ENCODE measurements at places on chromosomes 7 and 10.

DNA sequence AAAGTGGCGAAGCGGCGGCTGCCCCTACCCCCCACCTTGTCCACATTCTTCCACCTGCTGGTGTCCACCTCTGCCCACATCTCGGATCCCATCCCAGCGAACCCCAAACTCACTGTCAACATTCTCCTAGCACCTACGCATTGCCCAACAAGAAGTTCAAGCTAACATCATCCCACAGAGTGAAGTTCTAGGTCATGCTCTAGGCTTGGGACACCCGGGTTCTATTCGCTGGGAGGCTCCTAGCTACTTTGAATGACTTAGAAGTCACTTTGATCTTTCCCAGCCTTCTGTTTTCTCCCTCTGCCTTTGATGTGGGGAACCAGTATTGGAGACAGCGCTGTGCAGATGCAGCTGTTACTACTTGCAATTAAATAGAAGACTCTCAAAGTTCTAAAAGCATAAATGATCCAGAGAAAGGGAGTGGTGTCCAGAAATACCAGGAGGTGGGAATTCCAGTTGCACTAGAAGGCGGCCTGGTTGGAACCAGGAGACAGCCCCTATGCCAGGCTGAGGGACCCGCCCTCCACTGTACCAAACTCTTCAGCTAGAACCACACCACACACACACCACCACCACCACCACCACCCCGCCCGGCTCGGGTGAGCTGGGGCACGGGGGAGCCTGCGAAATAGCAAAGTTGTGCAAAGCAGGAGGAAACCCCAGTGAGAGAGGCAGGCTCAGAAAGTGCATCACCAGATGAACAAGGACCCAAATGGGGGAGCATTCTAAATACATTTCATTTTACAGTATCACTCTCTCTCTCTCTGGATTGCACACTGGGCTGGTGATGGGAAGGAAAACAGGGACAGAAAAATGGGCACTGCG is 5.5 kb upstream of the VGF start:
- no peak for DNase-seq

- no peak for DNase-seq
Observed at GRCh38 chr10:120513307-120513796, 56.3 kb downstream of the PLPP4 start.

GRCh38 chr10:71214641-71215559 is 2.5 kb downstream of the UNC5B start:
- no peak for DNase-seq

GRCh38 chr7:142901426-142902259 is 16.1 kb upstream of the TRPV6 start:
- DNase-seq: no peak

DNA sequence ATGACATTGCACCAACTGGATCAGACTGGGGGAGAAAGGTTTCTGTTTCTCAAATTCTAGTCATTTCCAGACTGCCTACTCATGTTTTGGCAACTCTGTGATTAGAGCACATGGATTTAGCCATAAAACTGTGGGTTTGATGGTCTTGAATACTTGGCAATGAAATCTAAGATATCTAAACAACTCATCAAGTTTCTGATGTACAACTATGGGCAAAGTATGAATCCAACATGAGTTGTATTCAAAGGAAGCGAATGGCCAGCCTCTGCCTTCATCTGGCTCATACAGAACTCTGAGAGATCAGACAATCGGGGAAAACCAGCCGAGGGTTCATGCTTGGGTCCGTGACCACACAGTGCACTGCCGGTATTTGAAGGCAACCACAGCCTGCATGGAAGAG is 144.3 kb downstream of the ADAM12 start:
- no peak for DNase-seq

DNA sequence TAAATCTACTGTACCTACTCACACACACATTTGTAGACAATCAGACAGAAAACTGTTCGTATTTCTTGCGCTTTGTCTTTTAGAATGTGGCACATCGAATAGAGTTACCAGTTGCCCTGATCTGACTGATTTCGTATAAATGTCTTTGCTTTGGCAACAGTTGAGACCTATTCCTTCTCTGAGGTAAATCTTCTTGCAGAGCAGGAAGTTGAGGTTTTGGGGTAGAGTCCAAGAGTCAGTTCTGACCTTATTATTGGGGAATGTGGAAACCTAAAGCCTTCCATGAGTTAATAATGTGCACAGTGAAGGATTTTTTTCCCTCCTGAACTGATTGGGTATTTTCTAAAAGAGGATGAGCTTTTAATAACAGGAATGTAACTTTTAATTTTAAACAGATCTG is 135.3 kb downstream of the KIAA1217 start:
- peak; percentile 61 for DNase-seq

GRCh38 chr7:152866125-152866524 is 106.6 kb downstream of the ACTR3B start:
- DNase-seq: no peak

- no peak for DNase-seq
Observed at GRCh38 chr7:30804078-30804661, 33.0 kb downstream of the MINDY4 start.

GRCh38 chr7:94146408-94146807 is 142.3 kb upstream of the BET1 start:
- DNase-seq: no peak

Measured in muscle of back (tissue), 13 donors.